ENCODE measurements at places on chromosomes 6 and 20. TPM values are rescaled to one million over a fixed set of nuclear protein-coding genes. Genes with fewer than 3 reads are reported as not detected.

Gene ADGRF1
- total RNA-seq: not detected

Gene ENPP3
- 1.1 TPM for total RNA-seq

Gene CENPQ
- 9.3 TPM for total RNA-seq

Gene RBM24
- total RNA-seq: not detected

Gene PLCB4
- not detected for total RNA-seq

Gene VEGFA
- total RNA-seq: 17.0 TPM

Gene SLC22A1
- 0.33 TPM for total RNA-seq

Gene DIDO1
- total RNA-seq: 44.3 TPM

Gene BPIFB1
- not detected for total RNA-seq

Gene GGT7
- total RNA-seq: 8.0 TPM

Gene PNPLA1
- not detected for total RNA-seq

Gene WFDC5
- total RNA-seq: not detected

Gene HUS1B
- total RNA-seq: 1.1 TPM

Gene MEP1A
- total RNA-seq: not detected

Gene SNX14
- 87.6 TPM for total RNA-seq

Gene LHFPL5
- not detected for total RNA-seq

Gene GTSF1L
- not detected for total RNA-seq

Gene TREML1
- not detected for total RNA-seq

Gene DDRGK1
- total RNA-seq: 41.3 TPM

Gene BPI
- not detected for total RNA-seq

Gene ID4
- 5.3 TPM for total RNA-seq

Gene ARFGEF3
- 1.1 TPM for total RNA-seq

Measured in melanocyte of skin (primary cell).